ENCODE measurements at places on chromosomes 4 and X.

- no peak overlapping the region for H3K27ac ChIP-seq
- H3K36me3 ChIP-seq, result no peaks in the 10 kb centered on the region
- no peaks in the 10 kb centered on the region for H3K4me1 ChIP-seq
- no peak overlapping the region for H3K4me3 ChIP-seq
- peaks cover 23% of the 10 kb centered on the region for H3K27me3 ChIP-seq
These were observed 155.4 kb upstream of the FAM241A start for GRCh38 chr4:111989817-111990216.

- no peaks in the 10 kb centered on the region for H3K27me3 ChIP-seq
- ATAC-seq, result no peak
- H3K27ac ChIP-seq, result no peak overlapping the region
- no peaks in the 10 kb centered on the region for H3K4me1 ChIP-seq
- no peaks in the 10 kb centered on the region for H3K36me3 ChIP-seq
These were observed 219.2 kb upstream of the FAT1 start for GRCh38 chr4:186942758-186943377.

GRCh38 chrX:31036895-31037294 lies 34.9 kb downstream of the FTHL17 start:
- peak; percentile 7 for ATAC-seq
- H3K27ac ChIP-seq, result no peak overlapping the region
- no peaks in the 10 kb centered on the region for H3K4me1 ChIP-seq

- H3K4me1 ChIP-seq, result no peaks in the 10 kb centered on the region
- no peaks in the 10 kb centered on the region for H3K36me3 ChIP-seq
- ATAC-seq, result no peak
These were observed 126.2 kb downstream of the SLC39A8 start for GRCh38 chr4:102219129-102219528.

GRCh38 chr4:153119626-153120025 lies 84.6 kb upstream of the TRIM2 start:
- no peak overlapping the region for H3K4me3 ChIP-seq
- no peak overlapping the region for H3K27ac ChIP-seq
- no peak for ATAC-seq
- no peaks in the 10 kb centered on the region for H3K27me3 ChIP-seq
- H3K4me1 ChIP-seq, result peaks cover 9% of the 10 kb centered on the region

GRCh38 chrX:151816934-151817333 lies 82.4 kb downstream of the CNGA2 start:
- H3K4me3 ChIP-seq, result no peak overlapping the region
- H3K4me1 ChIP-seq, result no peaks in the 10 kb centered on the region

DNA sequence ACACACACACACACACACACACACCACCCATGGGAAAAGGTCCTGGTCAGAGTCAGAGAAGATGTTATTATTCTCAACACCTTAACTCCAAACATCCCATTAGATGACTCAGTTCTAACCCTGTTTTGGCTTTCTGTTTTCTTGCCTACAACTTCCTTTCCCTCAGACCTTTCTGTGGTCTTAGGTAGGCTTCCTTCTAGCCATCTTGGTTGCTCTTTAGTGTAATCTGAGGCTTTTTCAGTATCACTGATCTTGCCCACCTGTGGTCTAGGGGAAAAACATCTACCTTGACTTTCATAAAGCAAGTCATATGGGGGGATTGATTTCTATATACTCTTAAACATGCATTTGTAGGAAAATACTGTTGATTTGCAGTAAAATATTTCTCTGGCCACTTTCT lies 56.9 kb downstream of the ATG4A start:
- H3K27me3 ChIP-seq, result no peaks in the 10 kb centered on the region
- peak overlapping the region; percentile 78 for H3K27ac ChIP-seq
- no peak overlapping the region for H3K4me3 ChIP-seq
- H3K36me3 ChIP-seq, result peaks cover 51% of the 10 kb centered on the region
- ATAC-seq, result peak; percentile 95

DNA sequence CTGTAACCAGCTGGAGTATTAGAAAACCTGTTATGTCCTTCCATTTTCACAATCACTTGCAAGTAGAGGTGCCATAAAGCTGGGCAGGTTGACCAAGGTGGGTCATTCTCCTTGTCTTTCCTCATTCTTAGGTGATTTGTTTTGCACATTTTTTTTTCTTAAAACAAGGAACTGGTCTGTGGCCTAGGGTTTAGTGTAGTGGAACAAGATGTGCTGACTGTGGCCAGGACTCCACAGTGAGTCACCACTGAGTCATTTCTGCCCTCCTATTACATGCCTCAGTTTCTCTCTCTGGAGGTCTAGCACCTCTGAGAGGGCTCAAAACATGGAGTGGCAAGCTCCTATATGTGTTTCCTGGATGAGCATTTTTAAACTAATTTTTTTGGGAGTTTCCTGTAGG lies 355.9 kb downstream of the GPM6A start:
- no peaks in the 10 kb centered on the region for H3K27me3 ChIP-seq
- H3K4me3 ChIP-seq, result no peak overlapping the region

GRCh38 chr4:68209003-68209402 lies 36.5 kb downstream of the TMPRSS11B start:
- ATAC-seq, result no peak
- H3K4me1 ChIP-seq, result no peaks in the 10 kb centered on the region
- H3K4me3 ChIP-seq, result no peak overlapping the region
- H3K27ac ChIP-seq, result no peak overlapping the region
- no peaks in the 10 kb centered on the region for H3K36me3 ChIP-seq

All from activated T-helper 17 cell treated with anti-CD3 and anti-CD28 coated beads, Interleukin-2, amount 50 U/mL, for 72 hours (primary cell).